Fibroblast of villous mesenchyme (primary cell): ENCODE measurements at places on chromosomes 2 and 18. TPM values are rescaled to one million over a fixed set of nuclear protein-coding genes. Genes with fewer than 3 reads are reported as not detected.

The TEX44 gene
- not detected in 2 replicates for total RNA-seq

GRCh38 chr18:6781142-6781714 lies 51.7 kb downstream of the ARHGAP28 start:
- DNase-seq: no peak

DNA sequence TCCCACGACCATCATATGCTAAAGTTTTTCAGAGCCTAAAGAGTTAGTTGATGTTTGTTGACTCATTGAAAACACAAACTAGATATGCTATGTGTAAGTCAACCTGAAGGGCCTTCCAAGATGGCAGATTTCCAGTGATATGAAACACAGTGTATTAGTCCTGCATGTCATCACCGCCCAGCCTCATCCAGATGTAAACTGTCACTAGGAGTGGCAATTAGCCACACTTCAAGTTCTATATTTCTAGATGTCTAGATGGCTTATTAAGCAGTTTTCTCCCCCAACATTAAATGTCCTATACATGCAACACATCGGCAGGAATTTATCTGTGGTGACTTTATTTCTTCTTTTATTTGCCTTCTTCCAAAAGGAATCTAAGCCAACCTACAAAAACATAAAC lies 444.1 kb upstream of the SMIM21 start:
- DNase-seq: no peak

The APOB gene
- under 0.01 TPM in 2 replicates for total RNA-seq

DNA sequence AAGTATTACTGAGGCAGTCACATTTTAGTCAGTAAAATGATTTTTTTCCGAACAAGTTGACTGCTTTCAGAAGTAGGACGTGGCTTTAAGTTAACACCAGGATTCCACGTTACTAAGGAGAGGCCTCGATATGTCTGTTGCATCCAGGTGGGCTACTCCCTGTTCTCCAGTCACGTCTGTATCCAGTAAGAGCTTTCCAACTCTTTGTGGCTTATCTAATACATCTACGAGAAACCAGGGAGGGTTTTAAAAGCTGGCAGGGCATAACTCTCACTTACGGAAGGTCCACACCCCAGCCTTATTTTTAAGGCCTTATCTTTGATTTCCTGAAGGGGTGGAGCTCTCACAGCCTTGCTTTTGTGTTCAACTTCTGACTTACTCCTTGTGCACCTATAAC lies 99.2 kb downstream of the SLC8A1 start:
- no peak for DNase-seq

GRCh38 chr2:229910832-229911412 lies 10.9 kb downstream of the TRIP12 start:
- no peak for DNase-seq

- no peak for DNase-seq
These were observed 11.2 kb upstream of the NABP1 start for GRCh38 chr2:191666732-191667131.

The OTOS gene
- total RNA-seq: not detected in 2 replicates

DNA sequence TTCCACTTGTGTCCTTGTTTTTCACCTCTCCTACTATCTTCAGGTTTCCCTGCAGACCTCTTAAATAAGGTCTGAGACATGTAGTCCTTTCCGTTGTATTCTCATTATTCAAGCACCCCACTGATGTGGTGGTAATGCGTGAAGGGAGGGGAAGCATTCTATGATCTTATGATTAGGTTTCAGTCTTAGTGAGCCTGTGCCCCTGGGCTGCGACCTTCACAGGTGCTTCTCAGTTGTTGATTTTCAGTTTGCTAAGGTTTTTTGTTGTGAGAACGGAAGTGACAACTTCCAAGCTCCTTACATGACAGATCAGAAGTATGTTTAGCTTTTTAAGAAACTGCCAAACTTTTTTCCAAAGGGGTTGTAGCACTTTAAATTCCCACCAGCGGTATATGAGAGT lies 41.3 kb downstream of the VPS54 start:
- DNase-seq: no peak

The HES6 gene
- total RNA-seq: 2.2 and 6.1 TPM in 2 replicates

DNA sequence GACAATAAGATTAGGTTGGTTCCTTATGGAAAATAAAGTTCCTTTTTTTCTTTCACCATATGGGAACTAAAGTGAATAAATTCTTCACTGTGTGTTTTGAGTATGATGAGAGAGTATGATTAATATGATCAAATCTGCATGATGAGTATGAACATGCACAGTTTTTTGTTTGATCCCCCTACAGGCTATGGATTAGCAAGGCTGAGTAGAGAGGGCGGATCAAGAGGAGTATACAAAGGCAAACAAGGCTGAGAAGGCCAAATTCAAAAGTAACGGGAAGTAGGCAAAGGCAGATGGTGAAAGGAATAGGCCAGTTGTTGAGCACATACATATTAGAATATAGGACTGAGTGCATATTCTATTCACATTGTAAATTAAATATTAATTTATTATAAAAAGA lies 508.2 kb downstream of the LRRTM4 start:
- no peak for DNase-seq

- peak; percentile 54 for DNase-seq
These were observed 34.0 kb downstream of the ADAM23 start for GRCh38 chr2:206477296-206477695.

- no peak for DNase-seq
These were observed 74.3 kb downstream of the TTN start for GRCh38 chr2:178732913-178733312.

GRCh38 chr18:47772374-47773248 lies 157.8 kb downstream of the SMAD2 start:
- peak; percentile 61 for DNase-seq

The ADNP2 gene
- 23.3 and 24.5 TPM in 2 replicates for total RNA-seq

DNA sequence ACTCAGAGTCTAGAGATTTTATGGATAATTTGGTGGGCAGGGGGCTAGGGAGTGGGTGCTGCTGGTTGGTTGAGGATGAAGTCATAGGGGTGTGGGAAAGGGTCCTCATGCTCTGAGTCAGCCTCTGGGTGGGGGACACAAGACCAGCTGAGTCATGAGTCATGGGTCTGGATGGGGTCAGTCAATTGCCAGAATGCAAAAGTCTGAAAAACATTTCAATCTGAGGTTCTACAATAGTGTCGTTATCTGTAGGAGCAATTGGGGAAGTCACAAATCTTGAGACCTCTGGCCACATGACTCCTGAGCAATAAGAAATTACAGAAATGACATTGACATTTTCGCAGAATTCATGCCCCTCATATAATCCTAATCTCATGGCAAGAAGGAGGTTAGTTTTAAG lies 15.1 kb downstream of the NMS start:
- no peak for DNase-seq

DNA sequence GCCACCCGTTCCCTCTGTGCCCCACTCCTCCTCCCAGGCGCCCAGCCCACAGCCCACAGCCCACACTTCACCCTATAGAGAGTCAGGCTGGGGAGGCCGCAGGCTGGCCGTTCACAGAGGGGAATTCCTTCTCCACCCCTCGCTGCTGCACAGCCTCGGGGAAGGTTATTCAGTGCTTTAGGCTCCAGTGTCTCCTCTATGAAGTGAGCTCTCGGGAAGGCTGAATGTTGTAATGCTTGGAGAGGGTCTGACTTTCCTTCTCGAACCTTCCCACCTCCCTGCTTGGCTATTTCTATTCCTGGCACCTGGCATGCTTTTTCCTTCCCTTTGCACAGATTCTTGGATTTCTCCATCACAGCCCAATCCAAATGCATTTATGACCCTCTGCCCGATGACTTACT lies 62.5 kb upstream of the SMAD7 start:
- no peak for DNase-seq

DNA sequence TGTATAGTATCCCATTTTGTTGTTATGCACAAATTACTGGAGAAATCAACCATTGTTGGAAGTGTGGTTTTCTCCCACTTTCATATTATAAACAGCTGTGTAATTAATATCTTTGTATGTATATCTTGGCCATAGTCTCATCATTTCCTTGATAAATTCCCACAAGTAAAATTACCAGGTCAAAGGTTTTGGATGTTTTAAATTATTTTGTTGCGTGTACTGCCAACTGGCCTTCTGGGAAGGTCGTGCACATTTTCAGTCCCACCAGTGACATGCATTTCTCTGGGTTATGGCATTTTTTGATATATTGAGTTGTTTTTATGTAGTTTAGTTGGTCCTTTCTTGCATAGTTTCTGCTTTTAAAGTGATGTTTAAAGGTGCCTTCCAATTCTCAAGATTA lies 41.5 kb downstream of the TSHZ1 start:
- no peak for DNase-seq

- no peak for DNase-seq
These were observed 8.5 kb downstream of the SLC66A2 start for GRCh38 chr18:79942786-79943607.

- DNase-seq: no peak
These were observed 1910.7 kb upstream of the LRRTM1 start for GRCh38 chr2:82215212-82215611.

GRCh38 chr18:44180683-44181082 lies 500.0 kb upstream of the SETBP1 start:
- DNase-seq: no peak
